ENCODE measurements at places on chromosomes 16 and 17.
A peak's percentile ranks its signal among the peaks of the same experiment; 100 is the strongest.

GRCh38 chr17:43857957-43858600 lies 11.1 kb downstream of the CD300LG start:
- no peak for DNase-seq

DNA sequence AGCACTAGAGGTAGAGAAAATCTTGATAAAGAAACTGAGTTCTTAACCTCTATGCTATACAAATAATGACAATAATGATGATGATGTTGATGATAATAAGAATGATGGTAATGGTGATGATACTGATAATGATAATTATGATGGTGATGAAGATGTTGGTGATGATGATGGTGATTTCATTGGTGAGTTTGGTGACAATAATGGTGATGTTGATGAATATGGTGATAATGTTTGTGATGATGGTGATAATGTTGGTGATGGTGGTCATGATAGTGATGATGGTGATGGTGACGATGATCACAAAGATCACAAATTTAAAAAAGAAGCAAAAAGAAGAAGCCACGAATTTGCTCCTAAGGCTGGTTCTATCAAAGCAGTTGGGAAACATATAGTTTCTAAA lies 519.0 kb upstream of the C16orf82 start:
- DNase-seq, result no peak

DNA sequence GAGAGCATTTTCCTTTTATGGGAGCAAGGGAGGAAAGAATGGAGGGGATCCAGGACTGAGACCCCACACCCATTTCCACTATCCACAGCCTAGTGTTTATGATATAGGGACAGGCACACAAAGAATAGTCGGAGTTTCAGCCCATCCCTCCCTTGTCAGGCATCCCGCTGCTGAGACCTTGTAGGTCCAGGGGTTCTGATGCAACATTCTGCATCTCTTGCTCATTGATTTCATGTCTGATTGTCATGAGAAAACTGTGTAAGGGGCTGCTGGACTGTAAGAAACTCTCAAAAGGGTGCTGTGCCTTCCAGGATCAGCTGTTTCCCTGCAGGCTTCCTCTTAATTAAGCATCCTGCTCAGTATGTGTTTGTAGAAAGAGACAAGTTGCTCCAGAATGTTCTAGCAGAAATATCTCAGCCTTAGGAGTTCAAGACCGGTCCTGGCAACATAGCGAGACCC lies 5.3 kb upstream of the POLR3E start:
- no peak for DNase-seq

DNA sequence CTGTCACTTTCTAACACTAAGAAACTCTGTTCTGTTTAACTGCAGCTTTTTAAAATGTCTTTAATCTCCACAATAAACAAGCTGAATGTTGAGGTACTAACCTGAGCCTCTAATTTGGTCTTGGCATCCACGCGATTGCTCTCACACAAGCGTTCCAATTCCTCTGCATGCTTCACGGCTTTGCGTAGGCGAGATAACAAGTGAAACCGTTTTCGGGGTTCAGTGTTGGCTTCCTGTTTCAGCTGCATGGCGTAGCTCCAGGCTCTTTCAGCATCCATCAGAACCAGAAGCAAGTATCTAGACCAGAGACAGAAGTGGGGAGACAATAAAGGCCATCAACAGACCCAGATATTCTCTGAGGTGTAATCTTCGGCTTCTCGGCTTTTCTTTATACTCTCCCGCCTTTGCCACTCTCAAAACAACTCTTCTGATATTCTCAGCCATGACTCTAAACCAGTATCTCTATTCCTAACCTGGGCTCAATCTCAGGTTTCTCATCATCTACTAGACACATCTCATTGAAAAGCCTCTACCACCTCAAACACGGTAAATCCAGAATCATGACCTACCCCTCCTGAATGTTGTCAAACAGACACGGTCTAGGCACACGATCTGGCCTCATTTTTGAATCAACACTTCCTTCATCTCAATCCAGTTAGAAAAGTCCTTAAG lies 8.3 kb downstream of the SRP68 start:
- DNase-seq, result peak; percentile 62

DNA sequence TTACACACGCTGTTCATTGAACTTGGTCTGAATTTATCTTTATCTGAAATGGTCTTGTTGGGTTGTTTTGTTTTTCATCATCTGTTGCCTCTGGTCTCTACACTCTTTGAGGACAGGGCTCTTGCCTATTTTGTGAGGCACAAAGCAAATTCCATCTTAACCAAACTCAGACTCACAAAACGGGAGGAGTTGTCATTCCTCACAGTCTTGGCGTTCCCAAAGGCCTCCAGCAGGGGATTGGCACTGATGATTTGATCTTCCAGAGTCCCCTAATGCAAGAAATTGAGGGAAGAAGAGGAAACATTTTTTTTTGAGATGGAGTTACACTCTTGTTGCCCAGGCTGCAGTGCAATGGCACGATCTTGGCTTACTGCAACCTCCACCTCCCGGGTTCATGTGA lies 8.7 kb downstream of the MYH3 start:
- DNase-seq, result no peak

GRCh38 chr17:48830840-48831548 lies at the start of gene CALCOCO2:
TSS of gene CALCOCO2 (plus strand) at chr17:48831035. CDS start at chr17:48841708, 10,673 bp downstream.
- DNase-seq, result peak; percentile 94

GRCh38 chr16:86391984-86392383 lies 118.3 kb upstream of the FOXF1 start:
- DNase-seq, result no peak

DNA sequence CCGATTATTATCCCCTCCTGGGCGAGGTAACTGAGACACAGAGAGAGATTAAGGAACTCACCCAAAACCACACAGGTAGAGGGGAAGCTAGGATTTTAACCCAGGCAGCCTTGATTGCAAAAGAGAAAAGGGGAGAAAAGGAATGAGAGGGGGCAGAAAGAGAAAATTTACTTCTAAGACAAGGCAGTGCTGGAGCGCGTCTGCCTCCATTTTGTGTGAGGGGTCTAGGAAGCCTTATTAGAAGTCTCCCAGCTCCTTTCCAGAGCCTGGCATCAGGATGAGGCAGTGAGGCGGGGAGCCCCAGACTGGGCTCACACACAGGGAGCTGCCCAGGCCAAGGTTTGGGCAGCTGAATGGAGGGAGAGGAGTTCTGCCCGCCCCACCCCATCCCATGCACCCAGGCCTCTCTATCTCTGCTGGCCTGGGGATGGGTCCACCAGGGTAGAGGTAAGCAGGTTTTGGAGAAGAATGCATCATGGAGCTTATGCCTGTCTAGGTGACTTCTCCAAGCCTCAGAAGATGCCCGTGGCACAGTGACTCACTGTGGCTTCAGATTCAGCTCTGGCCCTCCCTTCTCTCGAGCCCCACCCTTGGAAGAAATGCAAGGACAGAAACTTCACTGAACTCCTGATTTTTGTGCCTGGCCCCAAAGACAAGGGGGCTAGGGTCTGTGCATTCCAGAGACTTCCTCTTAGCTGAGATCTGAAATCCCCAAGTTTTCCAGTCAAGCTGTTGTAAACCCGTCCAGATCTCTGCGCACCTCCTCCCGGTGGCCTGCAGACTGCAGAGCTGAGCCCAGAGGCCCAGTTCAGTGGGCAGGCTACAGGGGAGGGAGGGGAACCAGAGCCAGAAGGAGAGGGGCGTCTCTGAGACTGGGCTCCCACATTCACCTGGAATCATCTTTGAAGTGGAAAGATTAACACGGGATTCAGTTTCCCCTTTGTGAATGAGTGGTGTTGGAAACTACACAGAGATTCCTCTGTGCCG lies 95.1 kb upstream of the CDH5 start:
- no peak for DNase-seq

- no peak for DNase-seq
Measured at GRCh38 chr16:19835196-19835595, 49.5 kb downstream of the GPRC5B start.

GRCh38 chr17:46853896-46854444 lies 2.6 kb downstream of the WNT9B start:
- DNase-seq, result no peak

- no peak for DNase-seq
Measured at GRCh38 chr17:62891659-62892058, 74.4 kb upstream of the TANC2 start.

DNA sequence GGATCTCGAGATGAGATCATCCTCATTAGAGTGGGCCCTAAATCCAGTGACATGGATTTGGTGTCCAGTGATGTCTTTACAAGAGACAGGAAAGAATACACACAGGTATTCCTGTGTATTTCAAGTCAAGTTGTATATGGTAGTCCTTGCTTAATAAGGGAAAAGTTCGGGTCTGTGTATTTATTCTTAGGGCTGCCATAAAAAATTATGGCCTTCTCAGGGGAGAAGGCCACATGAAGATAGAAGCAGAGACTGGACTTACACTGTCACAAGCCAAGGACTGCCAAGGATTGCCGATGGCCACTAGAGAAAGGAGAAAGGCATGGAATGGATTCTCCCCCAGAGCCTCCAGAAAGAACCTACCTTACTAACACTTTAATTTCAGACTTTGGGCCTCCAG lies 8.3 kb downstream of the KRABD2 start:
- no peak for DNase-seq

DNA sequence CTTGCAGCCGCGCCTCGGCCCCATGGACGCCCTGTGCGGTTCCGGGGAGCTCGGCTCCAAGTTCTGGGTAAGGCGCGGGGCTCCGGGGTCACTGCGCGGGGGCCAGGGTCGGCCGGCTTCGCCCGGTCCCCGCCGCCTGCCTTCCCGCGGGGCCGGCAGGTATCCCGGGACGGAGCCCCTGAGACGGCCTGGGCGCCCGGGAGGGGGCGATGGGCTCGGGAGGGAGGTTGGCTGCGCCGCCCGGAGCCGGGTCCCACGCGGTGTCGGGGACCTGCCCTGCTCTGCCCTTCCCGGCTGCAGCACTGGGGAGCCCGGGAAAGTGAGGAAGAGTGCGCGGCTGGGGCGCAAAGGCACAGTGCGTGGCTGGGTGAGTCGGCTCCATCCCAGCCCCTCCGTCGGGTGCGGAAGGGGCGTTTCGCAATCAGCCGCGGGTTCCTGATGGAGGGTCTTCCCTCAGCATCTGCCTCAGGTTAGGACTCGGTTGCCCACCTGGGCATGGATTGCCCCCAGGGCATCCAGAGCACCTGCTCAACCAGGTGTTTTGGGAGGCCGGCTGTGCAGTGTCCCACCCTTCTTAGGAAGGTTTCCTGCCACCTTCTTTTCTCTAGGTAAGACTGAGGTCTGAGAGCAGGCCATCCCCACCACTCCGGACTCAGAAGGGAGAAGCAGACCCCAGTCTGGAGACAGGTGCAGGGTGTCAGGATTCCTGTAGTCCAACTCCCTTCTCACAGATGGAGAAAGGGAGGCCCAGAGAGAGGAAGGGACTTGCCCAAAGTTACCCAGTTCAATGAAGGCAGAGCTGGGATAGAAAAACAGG lies 442 bp downstream of the ABCC3 start:
- no peak for DNase-seq

- DNase-seq, result no peak
Measured at GRCh38 chr17:58236394-58236793, 2.0 kb upstream of the LPO start.

DNA sequence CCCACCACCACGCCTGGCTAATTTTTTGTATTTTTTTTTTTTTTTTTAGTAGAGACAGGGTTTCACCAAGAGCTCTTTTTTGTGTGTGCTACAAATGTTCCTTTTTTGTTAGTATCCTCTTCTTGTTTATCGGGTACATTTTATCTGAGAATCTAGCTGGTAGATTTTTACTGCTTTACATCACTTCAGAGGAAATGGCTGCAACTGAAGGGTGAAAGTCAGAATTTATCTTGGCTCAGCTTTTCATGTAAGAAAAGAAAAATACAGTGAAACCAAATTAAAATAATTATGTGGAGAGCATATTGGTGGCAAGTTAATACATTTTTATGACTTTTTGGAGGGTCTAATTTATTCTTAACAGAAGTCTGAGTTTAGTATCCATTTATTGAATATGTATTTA lies 26.0 kb downstream of the CBFB start:
- no peak for DNase-seq

DNA sequence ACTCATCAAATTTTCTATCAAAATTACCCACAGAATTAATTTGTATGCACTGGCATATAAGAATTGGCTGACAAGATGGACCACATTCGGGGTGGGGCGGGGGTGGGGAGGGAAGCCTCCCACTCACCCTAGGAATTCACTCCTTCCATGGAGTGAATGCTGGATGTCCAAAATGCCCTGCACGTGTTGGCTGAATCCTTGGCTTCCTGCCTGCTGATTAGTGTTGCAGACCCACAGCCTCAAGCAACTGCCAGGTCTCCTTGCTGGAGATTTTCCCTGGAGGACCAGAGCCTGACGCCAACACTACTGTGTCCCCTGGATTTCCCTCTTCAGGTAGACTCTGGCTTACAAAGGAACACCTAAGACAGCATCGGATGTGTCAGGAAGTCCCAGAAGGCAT lies 575.7 kb upstream of the CDH11 start:
- DNase-seq, result no peak

- DNase-seq, result peak; percentile 52
Measured at GRCh38 chr17:63688396-63689020, 11.4 kb downstream of the LIMD2 start.

DNA sequence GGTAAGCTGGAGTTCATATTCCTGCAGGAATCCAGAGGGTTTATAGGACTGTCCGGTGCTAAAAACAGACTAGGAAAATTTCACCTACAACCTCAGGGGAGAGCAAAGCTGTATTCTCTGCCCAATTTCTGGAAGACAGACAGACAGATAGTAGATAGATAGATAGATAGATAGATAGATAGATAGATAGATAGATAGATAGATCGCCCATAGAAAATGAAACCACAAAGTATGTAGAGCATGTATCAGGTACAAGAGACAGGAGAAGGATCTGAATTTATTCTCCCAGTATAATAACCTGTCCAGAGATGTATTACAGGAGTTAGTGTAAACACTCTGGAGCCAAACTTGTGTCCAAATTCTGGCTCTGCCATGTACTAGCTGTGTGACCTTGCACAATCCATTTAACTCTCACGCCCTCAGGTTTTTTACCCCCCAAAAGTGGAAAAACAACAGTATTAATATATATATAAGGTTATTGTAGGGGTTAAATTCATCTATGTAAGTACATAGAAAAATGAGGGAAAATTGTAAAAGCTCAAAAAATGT lies 2.1 kb upstream of the ABCA6 start:
- DNase-seq, result no peak

DNA sequence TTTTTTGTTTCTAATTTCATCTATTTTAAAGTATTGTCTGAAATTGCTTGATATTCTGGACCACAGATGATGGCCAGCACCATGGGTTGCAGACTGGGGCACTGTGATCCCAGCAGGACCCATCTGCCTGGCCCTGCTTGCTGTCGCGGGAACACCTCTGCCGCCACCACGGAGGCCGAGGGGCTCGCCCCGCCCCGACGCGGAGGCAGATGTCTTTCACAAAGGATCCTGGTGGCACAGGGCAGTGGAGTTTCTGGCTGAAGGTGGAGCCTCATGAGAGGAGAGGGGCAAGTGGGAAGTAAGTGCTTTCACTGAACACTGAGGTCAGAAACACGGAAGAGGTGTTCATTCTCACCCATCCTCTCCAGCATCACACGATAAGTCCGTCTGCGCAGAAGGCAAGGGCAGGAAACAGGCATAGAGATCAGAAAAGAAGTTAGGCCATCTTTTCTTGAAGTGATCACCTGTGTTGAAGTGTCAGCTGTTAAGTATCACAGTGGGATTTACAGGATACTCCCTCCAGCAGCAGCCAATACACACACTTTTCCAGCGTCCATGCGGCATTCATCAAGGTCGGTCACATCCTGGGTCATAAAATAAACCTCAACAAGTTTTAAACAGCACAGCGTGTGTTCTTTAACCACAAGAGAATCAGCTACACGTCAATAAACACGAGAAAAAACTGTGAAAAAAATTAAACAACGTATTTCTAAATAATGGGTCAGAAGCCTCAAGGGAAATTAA lies 194.5 kb downstream of the RPTOR start:
- no peak for DNase-seq

GRCh38 chr17:78133971-78134898 lies 3.7 kb downstream of the TMC8 start:
- peak; percentile 79 for DNase-seq
